ENCODE measurements at places on chromosomes 1 and 21.

GRCh38 chr1:153688276-153688675 lies 9.8 kb downstream of the NPR1 start:
- no peak for DNase-seq

- no peak for DNase-seq
These were observed 10.7 kb downstream of the PIGR start for GRCh38 chr1:206935491-206936067.

- DNase-seq, result peak; percentile 62
These were observed 552 bp upstream of the ZNF496 start for GRCh38 chr1:247332215-247332622.

DNA sequence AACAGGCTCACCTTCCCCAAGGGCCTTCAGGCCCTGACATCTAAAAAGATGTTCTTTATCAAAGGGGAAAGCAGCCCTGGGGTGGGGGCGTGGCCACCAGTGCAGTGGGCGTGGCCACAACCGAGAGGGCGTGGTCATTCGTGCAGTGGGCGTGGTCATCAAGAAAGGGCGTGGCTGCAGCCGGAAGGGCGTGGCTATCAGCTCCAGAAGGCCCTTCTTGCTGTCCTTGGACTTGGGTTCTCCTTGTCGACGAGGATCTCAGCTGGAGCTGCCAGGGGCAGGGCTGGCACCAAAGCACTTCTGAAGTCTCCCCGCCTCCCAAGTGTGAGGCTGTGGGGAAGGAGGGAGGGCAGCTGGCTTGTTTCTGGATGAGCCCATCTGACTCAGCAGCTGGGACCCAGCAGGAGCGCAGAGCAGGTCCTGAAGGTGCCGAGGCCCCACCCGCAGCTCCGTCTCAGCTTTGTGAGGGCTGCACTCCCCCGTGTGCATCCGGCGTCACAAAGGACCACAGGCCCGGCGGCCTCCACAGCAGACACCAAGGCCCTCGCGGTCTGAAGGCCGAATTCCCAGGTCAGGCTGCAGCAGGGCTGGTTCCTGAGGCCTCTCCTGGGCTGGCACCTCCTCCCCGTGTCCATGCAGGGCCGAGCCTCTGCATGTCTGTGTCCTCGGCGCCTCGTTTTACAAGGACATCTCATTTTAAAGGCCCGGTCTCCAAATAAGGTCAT lies 12.8 kb downstream of the PDE9A start:
- no peak for DNase-seq

DNA sequence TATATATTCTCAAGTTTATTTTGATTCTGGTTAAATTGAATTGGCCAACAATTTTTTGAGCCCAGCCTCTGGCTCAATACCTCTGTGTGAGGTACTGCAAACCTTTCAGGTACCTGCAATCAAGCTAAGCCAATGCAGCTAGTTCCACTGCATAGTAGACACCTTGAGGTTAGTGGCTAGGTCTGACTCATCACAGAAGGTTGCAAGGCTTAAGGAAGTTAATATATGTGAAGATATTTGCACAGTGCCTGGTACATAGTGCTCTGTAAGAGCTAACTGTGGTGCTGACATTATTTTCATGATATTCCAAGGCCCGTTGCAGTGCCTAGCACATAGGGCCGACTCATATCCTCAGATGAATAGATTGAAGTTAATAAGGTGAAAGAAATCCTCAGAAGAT lies 330.5 kb upstream of the KAZN start:
- no peak for DNase-seq

- DNase-seq, result no peak
These were observed 211.0 kb upstream of the RAB4A start for GRCh38 chr1:229059671-229060539.

GRCh38 chr1:20847611-20848080 lies 60.5 kb upstream of the HP1BP3 start:
- no peak for DNase-seq

- DNase-seq, result no peak
These were observed 190.7 kb upstream of the RUNX1 start for GRCh38 chr21:35239811-35240219.

- no peak for DNase-seq
These were observed 43.2 kb upstream of the FMO2 start for GRCh38 chr1:171141688-171142415.

- no peak for DNase-seq
These were observed 597.1 kb downstream of the KIF26B start for GRCh38 chr1:245751726-245752470.

GRCh38 chr21:36697851-36698384 lies 997 bp upstream of the SIM2 start:
- no peak for DNase-seq

DNA sequence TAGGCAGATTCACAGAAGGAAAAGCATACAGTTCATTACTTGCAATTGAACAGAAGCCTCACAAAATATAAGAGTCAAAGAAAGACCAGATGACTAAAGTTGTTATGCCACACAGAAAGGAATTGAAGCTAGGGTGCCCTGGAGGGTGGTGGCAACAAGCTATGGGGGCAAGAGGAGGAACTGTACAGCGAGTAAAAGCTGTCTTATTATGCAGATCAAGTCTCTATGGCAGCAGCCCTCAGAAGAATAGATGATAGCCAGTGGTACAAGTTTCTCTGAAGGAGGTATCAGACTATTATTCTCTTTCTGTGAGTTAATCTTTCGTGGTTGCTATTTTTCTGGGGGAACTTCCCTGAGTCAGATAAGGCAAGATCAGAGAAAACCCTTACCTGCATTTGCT lies 72.2 kb downstream of the C21orf91 start:
- no peak for DNase-seq

- no peak for DNase-seq
These were observed 116.3 kb downstream of the ADSS2 start for GRCh38 chr1:244335456-244335855.

- no peak for DNase-seq
These were observed 66.6 kb upstream of the IPO9 start for GRCh38 chr1:201762381-201762780.

DNA sequence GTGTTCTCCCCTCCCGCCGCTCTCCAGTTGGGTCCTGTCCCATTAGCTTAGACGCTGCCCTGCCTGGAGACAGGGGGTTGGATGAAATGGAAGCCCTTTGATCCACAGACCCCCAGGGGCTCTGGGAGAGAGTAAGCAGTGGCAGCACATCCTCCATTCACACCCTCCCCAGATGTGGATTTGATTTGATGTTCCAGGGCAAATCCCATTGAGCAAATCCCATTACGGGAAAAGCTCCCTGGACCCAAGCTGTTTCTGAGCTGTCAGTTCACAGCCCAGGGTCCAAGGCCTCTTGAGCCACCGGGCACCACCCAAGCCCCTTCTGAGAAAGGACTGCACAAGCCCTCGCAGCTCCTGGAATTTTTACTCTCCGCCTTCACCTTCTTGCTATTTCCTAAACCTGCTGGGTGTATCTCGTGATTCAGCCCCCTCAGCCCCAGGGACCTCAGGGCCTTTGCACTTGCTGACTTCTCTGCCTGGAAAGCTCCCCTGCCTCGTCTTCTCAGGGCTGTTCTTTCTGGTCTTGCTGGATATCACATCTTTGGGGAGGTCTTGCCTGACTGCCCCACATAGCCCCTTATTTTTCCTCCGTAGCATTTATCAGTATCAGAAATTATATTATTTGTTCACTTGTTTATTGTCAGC lies 101.1 kb downstream of the PAX7 start:
- no peak for DNase-seq

DNA sequence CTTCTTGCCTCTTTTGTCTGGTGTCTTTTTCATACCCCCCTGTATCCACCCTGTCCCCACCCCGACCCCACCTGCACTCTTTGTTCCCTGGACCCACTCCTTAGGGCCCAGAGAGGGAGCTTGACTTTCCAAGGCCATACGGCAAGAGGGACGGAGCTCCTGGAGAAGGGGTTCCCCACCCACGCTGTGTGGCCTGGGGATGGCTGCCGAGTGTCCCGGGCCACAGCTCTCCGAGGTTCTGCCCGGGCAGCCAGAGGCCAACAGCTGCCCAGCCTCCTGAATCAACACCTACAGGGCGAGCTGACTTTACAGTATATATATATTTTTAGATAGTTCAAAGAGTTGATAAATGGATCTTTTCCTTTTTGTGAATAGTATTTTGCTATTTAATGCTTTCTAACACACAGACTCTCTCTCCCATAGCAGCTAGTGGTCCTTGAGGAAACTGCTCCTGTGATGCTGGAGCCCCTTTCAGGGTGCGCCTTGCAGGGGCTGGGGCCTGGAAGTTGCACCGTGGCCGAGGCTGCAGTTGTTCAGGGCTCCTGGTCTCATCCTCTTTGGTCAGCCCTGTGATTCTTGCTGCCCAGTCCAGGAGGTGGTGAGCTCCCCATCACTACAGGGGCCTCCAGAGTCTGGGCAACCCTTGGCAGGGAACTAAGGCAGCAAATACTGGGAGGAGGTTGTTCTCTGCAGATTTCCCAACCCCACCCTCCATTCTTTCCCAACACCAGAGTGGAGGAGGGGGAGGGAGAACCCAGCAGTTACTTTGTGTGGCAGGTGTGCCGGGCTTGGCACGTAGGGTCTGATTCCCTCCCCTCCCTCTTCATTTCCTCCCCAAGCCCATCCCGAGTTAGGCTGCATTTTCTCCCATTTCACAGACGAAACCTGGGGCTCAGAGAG lies 321.6 kb downstream of the PTPRU start:
- no peak for DNase-seq

GRCh38 chr1:109493227-109493626 lies 667 bp upstream of the CYB561D1 start:
- DNase-seq, result no peak

DNA sequence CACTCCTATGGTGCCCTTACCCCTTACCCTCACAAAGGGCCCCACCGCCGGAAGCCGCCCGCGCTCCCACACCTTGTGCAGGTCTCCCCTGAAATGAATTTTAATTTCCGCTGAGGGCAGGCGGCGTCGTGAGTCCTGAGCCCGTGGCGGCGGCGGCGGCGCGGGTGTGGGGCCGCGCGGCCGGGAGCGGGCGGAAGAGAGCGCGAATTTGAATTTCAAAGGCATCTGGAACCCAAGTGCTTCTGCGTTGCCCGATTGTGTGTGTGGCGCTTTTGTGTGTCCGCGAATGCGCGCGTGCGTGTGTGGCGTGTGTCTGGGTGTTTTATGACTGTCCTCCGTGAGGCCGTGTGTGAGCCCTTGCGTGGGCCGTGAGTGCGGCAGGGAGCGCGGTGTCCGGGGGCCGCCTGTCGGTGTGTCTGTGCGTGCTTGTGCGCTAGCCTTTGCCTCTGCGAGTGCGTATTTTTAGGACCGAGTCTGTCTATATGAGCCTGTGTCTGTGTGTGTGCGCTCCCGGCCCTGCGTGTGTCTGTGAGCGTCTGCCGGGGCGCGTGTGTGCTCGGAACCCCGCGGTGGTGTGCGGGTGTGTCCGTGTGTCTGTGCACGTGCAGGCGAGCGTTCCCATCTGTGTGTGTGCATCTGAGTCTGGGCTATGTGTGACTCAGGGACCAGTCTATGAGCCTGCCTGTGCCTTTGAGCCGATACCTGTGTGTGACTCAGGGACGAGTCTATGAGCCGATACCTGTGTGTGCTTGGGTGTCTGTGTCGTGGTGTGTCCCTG lies 7.9 kb upstream of the ADGRB2 start:
- no peak for DNase-seq

GRCh38 chr1:231634323-231635013 lies 7.9 kb downstream of the DISC1 start:
- DNase-seq, result no peak

DNA sequence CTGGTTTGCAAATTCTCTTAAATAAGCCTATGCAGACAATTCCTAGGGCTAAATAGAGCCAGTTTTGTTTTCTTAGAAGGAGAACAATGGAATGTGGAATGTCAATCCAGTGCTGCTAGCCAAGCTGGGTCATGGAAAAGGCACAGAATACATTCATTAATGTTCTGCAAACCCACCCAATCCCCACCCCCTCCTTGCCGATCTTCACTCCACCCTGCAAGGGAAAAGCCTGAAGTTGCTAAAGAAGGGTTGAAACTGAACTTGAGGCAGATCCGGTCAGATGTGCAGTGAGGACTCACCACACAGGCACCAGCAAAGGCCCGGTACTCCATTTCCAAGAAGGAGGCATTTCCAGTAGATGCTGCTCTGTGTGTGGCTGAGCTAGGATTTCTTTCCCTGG lies 179.6 kb downstream of the PLPP3 start:
- DNase-seq, result no peak

DNA sequence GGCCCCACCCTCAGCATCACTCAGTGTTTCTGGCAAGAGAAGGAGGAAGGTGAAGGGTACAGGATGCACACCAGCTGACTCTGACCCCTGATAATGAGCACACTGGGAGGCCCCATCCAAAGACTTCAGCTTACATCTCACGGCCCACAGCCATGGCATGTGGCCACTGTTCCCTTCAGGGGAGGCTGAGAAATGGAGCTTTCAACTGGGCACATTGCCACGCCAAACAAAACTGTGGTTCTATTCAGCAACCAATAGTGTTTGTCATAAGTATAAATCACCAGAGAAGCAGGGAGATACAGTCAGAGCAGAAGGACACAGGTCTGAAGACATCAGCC lies 12.7 kb upstream of the TRAF3IP3 start:
- no peak for DNase-seq

GRCh38 chr1:40153073-40153770 lies 8.0 kb upstream of the RLF start:
- peak; percentile 72 for DNase-seq

GRCh38 chr1:7491109-7491817 lies 279.8 kb upstream of the VAMP3 start:
- no peak for DNase-seq

DNA sequence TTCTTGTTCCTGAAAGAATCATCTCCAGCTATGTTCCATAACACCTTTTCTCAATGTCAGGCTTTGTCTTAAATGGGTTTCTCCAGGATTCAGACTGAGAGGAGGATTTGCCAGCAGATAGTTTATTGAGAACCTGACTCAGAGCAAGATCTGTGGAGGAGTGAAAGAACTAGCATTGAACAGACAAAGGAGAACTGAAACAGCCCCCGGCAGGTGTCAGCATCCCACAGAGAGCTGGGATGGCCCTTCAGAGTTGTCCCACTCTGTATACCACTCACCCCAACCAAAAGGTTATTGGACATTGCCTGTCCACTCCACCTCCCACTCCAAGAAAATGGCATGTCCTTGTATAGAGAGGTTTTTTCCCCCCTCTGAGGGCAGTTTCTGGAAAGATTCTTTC lies 270.7 kb downstream of the PAPPA2 start:
- no peak for DNase-seq

GRCh38 chr1:11989669-11990068 lies 9.4 kb downstream of the MFN2 start:
- DNase-seq, result no peak

- DNase-seq, result no peak
These were observed 14.0 kb upstream of the SPSB1 start for GRCh38 chr1:9278585-9279153.

- DNase-seq, result no peak
These were observed at the start of gene LACTBL1 for GRCh38 chr1:22972760-22973159. TSS of gene LACTBL1 (minus strand) at chr1:22972866. CDS start at chr1:22972316, 550 bp downstream.

DNA sequence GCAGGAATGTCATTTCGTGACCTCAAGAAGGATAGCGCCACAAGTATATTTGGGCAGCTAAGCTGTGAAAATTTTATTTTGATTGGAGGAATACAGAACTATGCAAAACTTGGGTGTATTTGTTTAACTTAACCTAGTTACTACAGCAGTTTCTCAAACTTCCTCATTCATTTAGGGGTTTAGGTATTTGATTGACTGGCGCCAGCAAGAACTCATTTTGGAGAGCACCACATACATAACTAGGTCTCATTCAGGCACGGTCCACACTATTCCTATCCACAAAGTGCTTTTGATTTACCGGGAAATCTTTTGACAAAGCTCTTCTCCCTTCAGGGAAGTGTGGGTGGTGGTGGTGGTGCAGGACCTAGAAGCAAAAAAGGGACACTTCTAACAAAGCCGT lies 155.1 kb upstream of the NRIP1 start:
- no peak for DNase-seq

- no peak for DNase-seq
These were observed 1.8 kb downstream of the ESPN start for GRCh38 chr1:6426277-6426971.

Data from RKO (cell line).